ENCODE measurements at places on chromosomes 6 and 20.

GRCh38 chr20:54069501-54069971, 858 bp downstream of the BCAS1 start:
- no peak for DNase-seq

DNA sequence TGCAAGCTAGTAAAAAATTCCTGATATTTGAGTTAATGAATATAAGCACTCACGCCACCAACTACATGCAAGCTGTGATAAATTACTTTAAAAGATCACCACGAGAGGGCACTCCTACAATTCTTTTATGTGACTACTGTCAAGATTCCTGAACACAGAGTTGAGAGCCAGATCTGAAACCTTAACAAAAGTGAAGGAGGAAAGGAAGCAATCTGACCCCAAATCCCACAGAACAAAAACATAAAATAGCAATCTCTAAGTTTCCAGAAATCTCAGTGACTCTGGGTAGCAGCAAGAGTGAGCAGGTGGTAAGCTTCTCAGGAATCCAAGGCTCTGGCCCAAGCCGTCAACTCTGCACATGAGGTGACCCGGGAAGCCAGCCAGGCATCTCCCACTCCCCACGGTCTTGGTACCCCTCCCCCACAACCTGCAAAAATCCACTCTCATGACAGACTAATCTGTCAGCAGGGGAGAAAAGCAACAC, 55.1 kb downstream of the STAU1 start:
- no peak for DNase-seq

- no peak for DNase-seq
Measured at GRCh38 chr20:50704971-50705370, 13.6 kb upstream of the RIPOR3 start.

GRCh38 chr20:58625585-58625984, 25.5 kb upstream of the STX16 start:
- DNase-seq: no peak

DNA sequence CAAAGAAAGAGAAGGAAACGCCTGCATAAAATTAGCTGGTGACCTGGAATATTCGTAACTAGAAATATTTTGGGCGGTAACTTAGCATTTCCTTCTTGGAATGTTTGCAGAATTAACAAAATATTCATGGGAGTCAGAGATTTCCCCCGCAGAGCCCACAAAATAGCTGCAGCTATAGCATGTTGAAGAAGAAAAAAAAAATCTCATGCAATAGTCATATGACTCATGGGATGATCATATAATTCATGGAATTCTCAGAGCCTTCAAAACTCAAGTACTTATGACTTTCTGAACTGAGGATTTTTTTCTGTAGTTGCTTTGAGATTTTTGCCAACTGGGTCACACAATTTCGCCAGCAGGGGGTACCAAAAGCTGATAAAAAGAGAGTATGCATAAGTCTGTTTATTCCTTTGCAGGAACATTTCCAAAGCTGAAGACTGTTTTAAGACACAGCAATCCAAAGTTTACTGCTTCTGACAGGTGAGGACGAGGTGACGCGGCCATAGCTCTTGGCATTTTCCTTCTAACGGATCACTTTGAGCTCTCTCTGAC, 586.0 kb upstream of the CHD6 start:
- no peak for DNase-seq

- DNase-seq: no peak
Measured at GRCh38 chr6:148457137-148457842, 114.7 kb downstream of the SASH1 start.

- DNase-seq: no peak
Measured at GRCh38 chr6:24930431-24930871, 5.3 kb downstream of the RIPOR2 start.

DNA sequence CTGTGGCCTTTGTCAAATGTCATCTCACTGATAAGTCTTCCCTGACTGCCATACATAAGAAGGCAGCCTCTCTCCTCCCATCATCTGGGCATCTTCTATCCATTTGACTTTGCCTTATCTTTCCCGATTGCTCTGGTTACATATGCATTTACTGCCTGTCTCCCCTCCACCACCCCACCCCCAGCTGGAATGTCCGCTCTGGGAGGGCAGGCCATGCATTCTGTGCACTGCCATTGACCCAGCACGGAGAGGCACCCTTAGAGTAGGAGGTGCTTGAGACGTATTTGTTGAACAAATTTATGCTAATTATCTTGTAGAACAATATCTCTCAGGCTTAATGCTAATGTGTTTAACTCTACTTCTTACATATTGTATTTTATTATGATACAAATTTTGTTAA, 183.9 kb upstream of the HDAC2 start:
- no peak for DNase-seq

DNA sequence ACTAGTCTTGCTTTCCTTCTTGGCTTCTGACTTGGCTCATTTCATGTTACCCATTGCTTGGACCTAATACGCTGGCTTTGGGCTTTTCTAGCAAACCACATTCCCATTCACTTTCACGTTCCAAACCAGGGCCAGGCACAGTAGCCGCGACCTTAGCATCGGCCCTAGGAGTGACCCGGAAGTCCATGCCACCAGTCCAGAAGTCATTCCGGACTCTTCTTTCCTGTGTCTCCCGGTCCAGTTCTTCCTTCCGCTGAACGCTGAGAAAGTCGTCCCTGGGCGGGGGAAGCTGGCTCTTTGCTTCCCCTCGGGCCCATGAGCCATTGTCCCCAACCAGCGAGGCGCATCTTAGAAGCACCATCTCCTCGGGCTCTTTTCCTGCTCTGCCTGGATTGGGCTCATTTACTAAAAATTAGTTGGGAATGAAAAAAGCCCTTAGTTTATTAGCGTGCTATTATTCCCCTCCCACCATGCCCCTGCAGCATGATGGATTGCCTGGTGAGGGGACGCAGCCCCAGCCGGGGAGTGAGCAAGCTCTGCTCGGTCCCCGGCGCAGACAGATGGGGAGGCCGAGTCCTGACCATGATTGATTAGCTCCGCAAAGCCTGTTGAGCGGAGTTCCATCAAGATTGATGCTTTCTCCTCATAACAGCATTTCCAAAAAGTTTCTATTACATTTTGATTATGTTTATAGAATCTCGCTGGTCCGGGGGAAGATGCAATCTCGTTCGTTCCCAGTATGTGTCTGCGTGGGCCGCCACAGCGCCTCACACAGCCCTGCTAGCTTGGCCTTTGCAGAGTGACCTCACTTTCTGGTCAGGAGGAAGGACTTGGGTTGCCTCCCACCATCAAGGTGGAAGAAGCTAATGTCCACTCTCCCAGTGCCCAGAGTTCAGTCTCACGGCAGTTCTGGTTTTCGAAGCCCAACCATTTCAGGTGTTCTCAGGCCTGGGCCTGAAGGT, 115.1 kb upstream of the TOP1 start:
- DNase-seq: no peak

- no peak for DNase-seq
Measured at GRCh38 chr6:28985462-28986164, 19.5 kb downstream of the ZNF311 start.

DNA sequence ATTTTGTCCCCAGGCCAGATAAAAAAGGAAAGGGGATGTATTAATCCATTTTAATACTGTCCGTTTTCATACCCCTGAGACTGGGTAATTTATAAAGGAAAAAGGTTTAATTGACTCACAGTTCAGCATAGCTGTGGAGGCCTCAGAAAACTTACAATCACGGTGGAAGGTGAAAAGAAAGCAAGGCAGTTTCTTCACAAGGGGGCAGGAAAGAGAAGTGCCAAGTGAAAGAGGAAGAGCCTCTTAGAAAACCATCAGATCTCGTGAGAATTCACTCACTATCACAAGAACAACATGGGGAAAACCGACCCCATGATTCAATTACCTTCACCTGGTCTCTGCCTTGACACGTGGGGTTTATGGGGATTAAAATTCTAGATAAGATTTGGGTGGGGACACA, 152.5 kb downstream of the IBTK start:
- no peak for DNase-seq
